Upper lobe of right lung (tissue), 1 donor: ENCODE measurements at places on chromosomes 3 and 15. TPM values are rescaled to one million over a fixed set of nuclear protein-coding genes. Genes with fewer than 3 reads are reported as not detected.

The SSUH2 gene
- not detected for total RNA-seq

The MUSTN1 gene
- 5.4 TPM for total RNA-seq

The OR5K2 gene
- total RNA-seq, result not detected

The TMEM266 gene
- 2.5 TPM for total RNA-seq

- no peaks in the 10 kb centered on the region for H3K27me3 ChIP-seq
- no peak for DNase-seq
- H3K4me1 ChIP-seq, result no peaks in the 10 kb centered on the region
- no peak overlapping the region for H3K4me3 ChIP-seq
These were observed 190.7 kb downstream of the ZIC4 start for GRCh38 chr3:147215660-147216059.

DNA sequence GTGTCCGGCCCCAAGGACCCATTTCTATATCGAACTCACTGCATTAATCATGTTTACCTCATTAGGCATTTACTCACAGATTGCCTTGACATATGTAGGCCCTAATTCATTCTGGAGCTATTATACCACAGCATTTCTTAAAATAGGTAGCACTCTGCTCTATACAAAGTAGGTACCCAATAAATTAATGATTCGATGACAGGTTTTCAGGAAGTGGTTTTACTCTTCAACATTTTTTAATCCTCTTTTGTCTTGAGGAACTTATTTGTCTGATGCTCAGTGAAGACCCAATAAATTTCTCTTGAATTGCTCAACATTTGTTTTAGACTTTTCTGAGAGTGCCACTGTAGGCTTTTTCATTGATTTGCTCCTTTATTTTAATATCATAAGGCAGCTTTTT lies 12.1 kb downstream of the TGFBR2 start:
- H3K27ac ChIP-seq, result no peak overlapping the region
- H3K27me3 ChIP-seq, result no peaks in the 10 kb centered on the region
- DNase-seq, result no peak
- peaks cover 92% of the 10 kb centered on the region for H3K4me1 ChIP-seq
- peaks cover 11% of the 10 kb centered on the region for H3K36me3 ChIP-seq

- H3K4me1 ChIP-seq, result no peaks in the 10 kb centered on the region
- H3K27ac ChIP-seq, result no peak overlapping the region
- H3K4me3 ChIP-seq, result no peak overlapping the region
These were observed 237.5 kb upstream of the ROPN1 start for GRCh38 chr3:124229420-124229819.

- no peaks in the 10 kb centered on the region for H3K27me3 ChIP-seq
- H3K36me3 ChIP-seq, result no peaks in the 10 kb centered on the region
- no peaks in the 10 kb centered on the region for H3K4me1 ChIP-seq
- peak overlapping the region; percentile 60 for H3K27ac ChIP-seq
- H3K4me3 ChIP-seq, result peak overlapping the region; percentile 8
These were observed 43.8 kb downstream of the SPSB4 start for GRCh38 chr3:141094790-141095545.

- H3K27ac ChIP-seq, result no peak overlapping the region
- no peaks in the 10 kb centered on the region for H3K36me3 ChIP-seq
- no peak overlapping the region for H3K4me3 ChIP-seq
- DNase-seq, result no peak
These were observed 5.0 kb downstream of the ACKR2 start for GRCh38 chr3:42814246-42814645.

GRCh38 chr3:108742929-108743328 lies 14.3 kb downstream of the RETNLB start:
- no peak overlapping the region for H3K4me3 ChIP-seq
- DNase-seq, result no peak
- no peaks in the 10 kb centered on the region for H3K27me3 ChIP-seq

GRCh38 chr3:172938788-172939187 lies 188.3 kb downstream of the ECT2 start:
- H3K27me3 ChIP-seq, result no peaks in the 10 kb centered on the region
- no peaks in the 10 kb centered on the region for H3K4me1 ChIP-seq

- H3K27ac ChIP-seq, result no peak overlapping the region
- no peaks in the 10 kb centered on the region for H3K4me1 ChIP-seq
- no peaks in the 10 kb centered on the region for H3K27me3 ChIP-seq
- no peaks in the 10 kb centered on the region for H3K36me3 ChIP-seq
- no peak overlapping the region for H3K4me3 ChIP-seq
- no peak for DNase-seq
These were observed 115.1 kb upstream of the IQSEC1 start for GRCh38 chr3:13188181-13188779.

DNA sequence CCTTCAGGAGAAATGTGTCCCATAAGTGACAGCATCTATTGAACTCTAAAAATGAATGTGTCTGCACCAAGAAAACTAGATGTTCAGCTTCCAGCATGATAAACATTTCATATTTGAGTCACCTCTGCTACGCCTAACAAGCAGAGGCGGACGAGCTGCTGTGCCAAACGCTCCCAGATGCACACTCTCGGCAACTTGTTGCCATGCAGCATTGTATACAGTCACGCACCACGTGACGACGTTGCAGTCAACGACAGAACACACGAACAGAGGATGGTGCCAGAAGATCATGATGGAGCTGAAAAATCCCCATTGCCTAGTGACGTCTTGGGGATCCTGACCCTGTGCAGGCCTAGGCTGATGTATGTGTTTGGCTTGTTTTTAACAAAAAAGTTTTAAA lies 137.5 kb downstream of the XXYLT1 start:
- H3K27ac ChIP-seq, result no peak overlapping the region
- no peak overlapping the region for H3K4me3 ChIP-seq
- H3K27me3 ChIP-seq, result no peaks in the 10 kb centered on the region
- no peaks in the 10 kb centered on the region for H3K4me1 ChIP-seq
- no peaks in the 10 kb centered on the region for H3K36me3 ChIP-seq

GRCh38 chr15:74977599-74977998 lies 17.8 kb upstream of the SCAMP5 start:
- no peak overlapping the region for H3K4me3 ChIP-seq
- no peaks in the 10 kb centered on the region for H3K27me3 ChIP-seq
- no peak overlapping the region for H3K27ac ChIP-seq
- H3K4me1 ChIP-seq, result no peaks in the 10 kb centered on the region

DNA sequence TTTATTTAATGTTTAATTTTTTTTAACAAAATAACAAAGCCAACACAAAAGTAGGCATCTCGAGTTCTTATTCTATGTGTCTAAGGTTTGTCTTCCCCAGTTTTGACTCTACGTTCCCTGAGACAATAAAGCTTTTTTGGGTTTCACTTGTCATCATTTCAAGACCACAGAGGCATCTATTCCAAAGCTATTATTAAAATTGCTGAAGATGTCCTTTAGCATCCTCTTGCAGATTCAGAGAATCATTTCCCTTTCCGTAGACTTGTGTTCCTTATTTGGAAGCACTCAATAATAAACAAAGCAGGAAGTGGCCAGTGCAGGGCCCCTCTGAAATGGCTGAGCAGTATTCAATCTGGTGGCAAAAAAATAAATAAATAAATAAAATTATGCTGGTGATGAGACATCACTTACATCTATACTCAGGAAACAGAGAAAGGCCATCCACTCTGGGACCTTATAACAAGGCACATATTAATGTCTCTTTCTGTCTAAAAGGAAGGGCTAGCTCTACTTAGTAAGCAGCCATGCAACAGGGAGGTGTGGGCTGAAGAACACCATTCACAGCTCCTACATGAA lies 362.3 kb downstream of the WDR72 start:
- no peak overlapping the region for H3K4me3 ChIP-seq
- DNase-seq, result no peak
- H3K36me3 ChIP-seq, result no peaks in the 10 kb centered on the region
- H3K27me3 ChIP-seq, result no peaks in the 10 kb centered on the region
- no peak overlapping the region for H3K27ac ChIP-seq
- H3K4me1 ChIP-seq, result no peaks in the 10 kb centered on the region

DNA sequence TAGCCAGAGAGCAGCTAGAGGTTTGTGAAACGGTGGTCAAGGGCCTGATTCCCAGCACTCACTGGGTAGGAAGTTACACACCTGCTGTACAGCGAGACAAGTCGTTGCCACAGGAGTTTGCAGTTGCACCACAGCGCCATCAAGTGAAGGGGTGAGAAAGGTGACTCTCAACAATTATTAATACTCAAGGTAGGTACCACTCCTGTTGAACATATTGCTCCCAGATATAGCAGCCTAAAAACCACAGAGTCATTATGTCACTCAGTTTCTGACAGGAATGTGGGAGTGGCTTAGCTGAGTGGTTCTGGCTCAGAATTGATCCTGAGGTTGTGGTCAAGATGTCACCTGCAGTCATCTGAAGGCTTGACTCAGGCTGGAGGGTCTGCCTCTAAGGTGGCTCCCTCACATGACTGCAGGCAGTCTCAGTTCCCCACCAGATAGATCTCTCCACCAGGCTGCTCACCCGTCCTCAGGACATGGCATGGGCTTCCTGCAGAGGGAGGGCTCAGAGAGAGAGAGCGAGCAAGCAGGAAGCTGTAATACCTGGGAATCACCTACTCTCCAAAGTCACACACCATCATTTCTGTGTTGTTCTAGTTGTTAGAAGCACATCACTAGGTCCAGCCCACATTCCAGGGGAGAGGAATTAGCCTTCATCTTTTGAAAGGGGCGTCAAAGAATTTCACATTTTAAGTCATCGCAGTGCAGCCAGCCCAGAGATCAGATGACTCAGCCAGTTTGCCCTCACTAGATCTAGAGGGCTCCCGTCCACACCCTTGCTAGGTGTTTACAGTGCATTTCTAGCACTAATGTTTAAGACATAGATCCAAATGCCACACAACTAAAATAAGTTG lies 17.0 kb upstream of the ANO10 start:
- H3K4me3 ChIP-seq, result no peak overlapping the region
- H3K36me3 ChIP-seq, result no peaks in the 10 kb centered on the region
- DNase-seq, result no peak
- peaks cover 6% of the 10 kb centered on the region for H3K4me1 ChIP-seq
- H3K27me3 ChIP-seq, result no peaks in the 10 kb centered on the region

DNA sequence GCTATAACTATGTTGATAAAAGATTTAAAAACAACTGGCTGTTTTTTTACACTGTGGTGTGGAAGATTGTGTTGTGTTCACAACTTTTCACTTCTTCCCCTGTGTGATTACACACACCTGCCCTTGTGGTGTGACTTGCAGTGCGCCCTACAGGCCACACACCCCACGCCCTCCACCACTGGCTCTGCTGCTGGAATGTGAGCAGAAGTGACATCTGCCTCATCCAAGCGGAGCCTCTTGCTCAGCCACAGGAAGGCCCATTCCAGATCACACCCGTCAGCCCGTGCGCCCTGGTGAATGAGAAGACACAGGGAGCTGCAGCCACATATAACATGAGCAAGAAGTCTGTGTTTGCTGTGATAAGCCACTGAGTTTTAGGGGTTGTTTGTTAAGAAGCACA lies 7.0 kb downstream of the CCR2 start:
- H3K27me3 ChIP-seq, result no peaks in the 10 kb centered on the region
- no peaks in the 10 kb centered on the region for H3K36me3 ChIP-seq
- no peak for DNase-seq
- no peak overlapping the region for H3K27ac ChIP-seq

GRCh38 chr3:123481722-123482457 lies 33.0 kb upstream of the ADCY5 start:
- H3K27ac ChIP-seq, result no peak overlapping the region
- H3K27me3 ChIP-seq, result no peaks in the 10 kb centered on the region
- H3K4me3 ChIP-seq, result no peak overlapping the region
